Lung (tissue), 17 donors: ENCODE measurements at places on chromosomes 7 and 10. TPM values are rescaled to one million over a fixed set of nuclear protein-coding genes. Genes with fewer than 3 reads are reported as not detected.
A peak's percentile ranks its signal among the peaks of the same experiment; 100 is the strongest.

Gene PWWP2B
- polyA plus RNA-seq, result 22.1 TPM

GRCh38 chr7:22402250-22402649 lies 45.3 kb upstream of the RAPGEF5 start:
- DNase-seq, result no peak

Gene PKD2L1
- 1.5 TPM for polyA plus RNA-seq

Gene COL28A1
- polyA plus RNA-seq, result 1.3 TPM

Gene CCDC3
- polyA plus RNA-seq, result 21.5 TPM

- no peak for DNase-seq
Observed at GRCh38 chr7:48703466-48703865, 220.9 kb upstream of the CDC14C start.

DNA sequence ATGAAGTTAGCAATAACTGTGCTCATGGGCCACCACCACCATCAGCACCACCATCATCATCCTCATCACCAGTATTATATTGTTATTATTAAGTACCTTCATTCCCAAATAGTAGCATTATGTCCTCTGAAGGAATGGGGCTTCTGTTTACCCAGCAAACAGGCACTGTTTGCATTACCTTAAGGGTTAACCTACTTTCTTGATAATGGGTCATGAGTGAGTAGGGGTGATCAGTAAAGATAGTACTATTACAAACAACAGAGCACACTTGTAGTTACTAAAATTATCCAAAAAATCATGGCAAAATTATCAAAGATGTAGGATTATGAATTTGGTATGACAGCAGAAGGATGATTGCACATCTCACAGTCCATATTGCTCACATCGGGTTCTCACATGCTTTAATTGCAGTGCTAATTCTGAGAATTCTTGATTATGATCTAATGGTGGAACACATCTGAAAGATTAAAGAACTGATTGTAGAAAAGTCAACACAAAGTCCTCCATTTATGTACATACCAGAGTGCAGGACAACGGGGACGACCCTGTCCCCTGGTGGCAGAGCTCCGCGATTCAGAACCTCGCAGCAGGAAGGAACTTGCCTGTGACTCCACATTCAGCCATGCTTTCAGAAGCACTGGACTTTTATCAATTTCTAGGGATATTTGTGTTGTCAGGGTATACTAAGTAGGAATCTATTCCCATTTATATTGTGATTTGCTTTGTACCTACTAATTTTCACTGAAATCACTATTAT lies 31.0 kb downstream of the PDE1C start:
- DNase-seq, result no peak

GRCh38 chr7:101814991-101815825 lies 2.2 kb upstream of the CUX1 start:
- peak; percentile 33 for DNase-seq

GRCh38 chr7:137302081-137302480 lies 41.5 kb downstream of the PTN start:
- no peak for DNase-seq

GRCh38 chr7:128777156-128778123 lies 1.8 kb upstream of the OPN1SW start:
- DNase-seq, result no peak

DNA sequence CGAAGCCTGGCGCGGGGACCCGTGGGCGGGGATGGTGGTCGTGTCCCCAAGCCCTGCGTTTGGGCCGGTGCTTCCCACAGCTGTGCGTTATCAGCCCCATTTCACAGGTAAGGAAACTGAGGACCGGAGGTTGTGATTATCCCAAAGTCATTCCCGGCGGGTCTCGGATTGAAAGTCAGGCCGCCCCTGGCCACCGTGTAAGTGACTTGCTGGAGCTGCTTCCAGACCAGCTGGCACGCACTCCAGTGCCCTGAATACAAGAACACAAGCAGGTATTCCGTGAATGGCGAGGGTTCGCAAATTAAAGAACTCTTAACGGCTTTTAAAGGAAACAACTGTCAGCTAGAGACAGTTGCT lies 675 bp upstream of the ATE1 start:
- DNase-seq, result no peak

- DNase-seq, result no peak
Observed at GRCh38 chr7:105880571-105881330, 4.4 kb upstream of the ATXN7L1 start.

Gene C10orf53
- polyA plus RNA-seq, result not detected

DNA sequence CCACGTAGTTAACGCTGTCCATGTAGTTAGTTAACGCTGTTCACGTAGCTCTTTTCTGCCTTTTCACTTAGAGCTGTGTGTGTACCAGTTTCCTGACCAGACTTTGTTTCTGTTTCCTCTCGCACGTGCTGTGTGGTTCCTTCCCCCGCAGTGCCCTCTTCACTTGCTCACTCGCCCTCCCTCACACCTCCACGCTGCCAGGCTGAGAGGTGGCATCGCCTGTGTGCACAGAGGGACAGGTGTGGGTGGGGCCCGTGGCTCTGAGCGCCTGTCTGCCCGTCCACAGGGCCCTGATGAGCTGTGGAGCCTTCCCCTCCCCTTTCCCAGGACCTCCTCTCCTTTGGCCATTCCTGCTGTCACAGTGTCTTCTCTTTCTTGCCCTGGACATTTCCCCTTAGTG lies 30.6 kb downstream of the WDR37 start:
- DNase-seq, result no peak

DNA sequence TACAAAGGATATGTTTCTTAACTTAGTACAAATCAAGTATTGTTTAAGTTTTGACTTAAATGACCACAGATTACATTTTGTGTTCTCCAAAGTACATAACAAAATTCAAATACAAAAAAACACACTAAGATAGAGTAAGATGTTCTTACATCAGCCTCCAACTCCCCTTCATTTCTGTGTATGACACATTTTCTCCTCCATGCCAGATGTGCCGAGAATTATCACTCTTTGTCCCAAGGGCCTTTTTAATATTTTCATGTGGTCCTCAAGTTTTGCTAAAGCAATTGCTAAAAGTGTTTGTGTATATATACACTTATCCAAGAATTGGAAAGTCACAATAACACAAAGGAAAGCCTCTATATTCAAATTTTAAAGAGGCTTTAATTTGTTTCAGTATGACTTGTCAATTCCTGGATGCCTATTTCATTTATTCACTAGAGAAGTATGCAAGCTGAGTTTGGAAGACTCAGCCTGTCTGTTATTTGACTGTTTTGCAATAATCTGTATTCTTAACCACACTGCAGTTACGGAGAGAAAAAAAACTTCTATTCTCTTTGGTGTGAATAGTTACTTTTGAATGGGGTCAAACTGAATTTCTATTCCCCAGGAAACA lies 586.4 kb upstream of the SEMA3D start:
- DNase-seq, result peak; percentile 32

DNA sequence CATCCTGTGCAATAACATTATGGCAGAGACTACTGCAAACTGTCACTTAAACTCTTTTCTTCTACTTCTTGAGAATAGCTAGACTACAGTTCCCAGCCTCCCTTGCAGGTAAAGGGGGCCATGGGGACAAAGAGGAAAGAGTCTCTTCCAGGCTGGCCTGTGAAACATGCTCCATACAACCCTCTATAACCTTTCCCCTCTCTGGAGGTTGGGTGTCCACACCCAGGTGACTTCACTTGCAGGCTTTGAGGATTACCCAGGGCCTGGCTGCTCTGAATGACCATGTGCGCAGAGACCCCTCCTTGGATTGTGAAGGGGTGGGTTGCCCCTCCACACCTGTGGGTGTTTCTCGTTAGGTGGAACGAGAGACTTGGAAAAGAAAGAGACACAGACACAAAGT lies 84.1 kb downstream of the SEC61G start:
- no peak for DNase-seq

DNA sequence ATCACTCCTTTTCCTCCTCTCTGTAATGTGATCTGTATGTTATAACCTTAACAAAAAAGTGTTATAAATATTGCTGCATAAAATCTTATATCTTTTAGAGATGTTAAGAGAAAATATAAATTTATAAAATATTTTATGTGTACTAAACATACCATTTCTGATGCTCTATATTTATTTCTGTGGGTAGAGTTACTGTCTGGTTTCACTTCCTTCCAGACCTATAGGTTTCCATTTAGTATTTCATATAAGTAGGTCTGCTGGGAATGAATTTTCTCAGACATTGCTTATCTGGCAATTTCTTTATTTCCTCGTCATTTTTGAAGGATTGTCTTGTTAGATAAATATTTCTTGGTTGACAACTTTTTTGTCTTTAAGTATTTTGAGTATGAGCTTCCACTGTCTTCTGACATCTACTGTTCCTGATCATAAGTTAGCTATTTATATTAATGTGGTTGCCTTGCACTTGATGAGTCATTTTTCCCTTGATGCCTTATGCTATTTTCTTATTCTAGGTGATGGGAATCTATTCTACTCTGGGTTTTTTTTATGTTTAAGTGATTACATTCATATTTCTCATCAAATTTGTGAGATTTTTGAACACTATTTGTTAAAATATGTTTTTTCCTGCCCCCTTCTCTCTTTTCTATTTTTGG lies 11.2 kb upstream of the THSD7A start:
- DNase-seq, result no peak

DNA sequence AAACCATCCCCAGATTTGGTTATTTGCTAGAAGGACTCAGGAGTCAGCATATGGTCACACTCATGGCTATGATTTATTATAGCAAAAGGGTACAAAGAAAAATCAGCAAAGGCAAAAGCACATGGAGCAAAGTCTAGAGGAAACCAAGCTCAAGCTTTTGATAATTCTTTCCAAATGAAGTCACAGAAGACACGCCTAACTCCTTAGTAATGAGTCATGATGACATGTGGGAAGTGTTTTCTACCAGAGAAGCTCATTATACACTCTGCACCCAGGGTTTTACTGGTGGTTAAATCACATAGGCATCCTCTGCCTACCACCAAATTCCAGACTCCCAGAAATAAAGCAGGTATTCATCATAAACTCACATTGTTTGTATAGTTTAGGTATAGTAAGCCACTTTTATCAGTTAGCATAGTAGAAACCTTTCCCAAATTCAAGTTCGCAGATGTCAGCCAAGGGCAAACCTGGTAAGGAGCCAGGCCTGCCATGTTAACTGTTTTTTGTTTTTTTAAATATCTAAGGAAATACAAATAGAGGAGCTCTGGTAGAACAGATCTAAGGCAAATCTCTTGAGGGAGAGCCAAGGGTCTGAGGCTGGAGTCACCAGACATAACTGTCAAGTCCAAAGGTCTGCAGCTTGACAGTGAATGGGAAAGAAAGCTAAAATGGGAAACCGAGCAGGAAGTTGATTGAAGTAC lies 15.4 kb upstream of the HIBADH start:
- DNase-seq, result no peak

Gene LFNG
- 28.6 TPM for polyA plus RNA-seq

Gene FAM3C
- 36.3 TPM for polyA plus RNA-seq

Gene HMX3
- not detected for polyA plus RNA-seq
